Cardiac septum (tissue), 1 donor: ENCODE measurements at places on chromosomes 16 and 17. TPM values are rescaled to one million over a fixed set of nuclear protein-coding genes. Genes with fewer than 3 reads are reported as not detected.

KRTAP3-1 gene
- not detected for total RNA-seq

ZP2 gene
- total RNA-seq: not detected

ITGAD gene
- not detected for total RNA-seq

CRK gene
- 43.4 TPM for total RNA-seq

CHST4 gene
- not detected for total RNA-seq

NPB gene
- total RNA-seq: 0.51 TPM

PRRT2 gene
- 2.1 TPM for total RNA-seq

CACNA1G gene
- 0.13 TPM for total RNA-seq

ARL5C gene
- total RNA-seq: not detected

SCIMP gene
- 0.62 TPM for total RNA-seq

VASN gene
- 6.3 TPM for total RNA-seq

TP53TG3C gene
- total RNA-seq: not detected

SRP68 gene
- 53.9 TPM for total RNA-seq

AANAT gene
- total RNA-seq: not detected

CCDC144A gene
- total RNA-seq: 0.22 TPM

SLC5A10 gene
- 0.13 TPM for total RNA-seq

TMC7 gene
- total RNA-seq: 1.9 TPM
